ENCODE measurements at places on chromosomes 16 and 17.
A peak's percentile ranks its signal among the peaks of the same experiment; 100 is the strongest.

- H3K4me1 ChIP-seq = no peaks in the 10 kb centered on the region
- no peak for DNase-seq
- no peak overlapping the region for H3K4me3 ChIP-seq
- H3K27ac ChIP-seq = no peak overlapping the region
Measured at GRCh38 chr16:52069866-52070265, 477.1 kb downstream of the TOX3 start.

- DNase-seq = no peak
- peaks cover 47% of the 10 kb centered on the region for H3K36me3 ChIP-seq
- H3K4me3 ChIP-seq = no peak overlapping the region
- peak overlapping the region; percentile 67 for H3K27ac ChIP-seq
Measured at GRCh38 chr16:72789921-72790320, 258.0 kb downstream of the ZFHX3 start.

- H3K27ac ChIP-seq = peak overlapping the region; percentile 93
- no peak for DNase-seq
- peaks cover 3% of the 10 kb centered on the region for H3K36me3 ChIP-seq
- H3K4me1 ChIP-seq = peaks cover 73% of the 10 kb centered on the region
- H3K27me3 ChIP-seq = no peaks in the 10 kb centered on the region
- H3K4me3 ChIP-seq = peak overlapping the region; percentile 87
Measured at GRCh38 chr16:57534337-57534880, 2.0 kb downstream of the CCDC102A start.

- peaks cover 5% of the 10 kb centered on the region for H3K4me1 ChIP-seq
- H3K27ac ChIP-seq = no peak overlapping the region
- H3K4me3 ChIP-seq = no peak overlapping the region
- no peaks in the 10 kb centered on the region for H3K27me3 ChIP-seq
Measured at GRCh38 chr16:20940871-20941635, 40.5 kb downstream of the LYRM1 start.

DNA sequence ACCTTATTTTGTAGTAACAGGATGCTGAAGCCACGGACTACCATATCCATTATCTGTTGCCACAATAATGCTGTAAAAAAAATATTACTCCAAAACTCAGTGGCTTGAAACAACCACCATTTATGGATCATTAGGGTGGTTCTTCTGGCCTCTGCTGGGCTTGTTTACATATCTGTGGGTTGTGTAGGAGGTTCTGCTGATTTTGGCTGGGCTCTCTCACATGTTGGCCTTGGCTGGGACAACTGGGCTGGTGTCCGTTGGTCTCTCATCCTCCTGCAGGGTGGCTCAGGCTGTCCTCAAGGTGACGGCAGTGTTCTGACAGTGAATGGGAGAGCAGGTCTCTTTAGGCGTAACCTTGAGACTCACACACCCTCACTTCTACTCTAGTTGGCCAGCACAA, 76.0 kb downstream of the GPR139 start:
- H3K4me1 ChIP-seq = no peaks in the 10 kb centered on the region
- H3K27ac ChIP-seq = no peak overlapping the region
- peaks cover 7% of the 10 kb centered on the region for H3K27me3 ChIP-seq

DNA sequence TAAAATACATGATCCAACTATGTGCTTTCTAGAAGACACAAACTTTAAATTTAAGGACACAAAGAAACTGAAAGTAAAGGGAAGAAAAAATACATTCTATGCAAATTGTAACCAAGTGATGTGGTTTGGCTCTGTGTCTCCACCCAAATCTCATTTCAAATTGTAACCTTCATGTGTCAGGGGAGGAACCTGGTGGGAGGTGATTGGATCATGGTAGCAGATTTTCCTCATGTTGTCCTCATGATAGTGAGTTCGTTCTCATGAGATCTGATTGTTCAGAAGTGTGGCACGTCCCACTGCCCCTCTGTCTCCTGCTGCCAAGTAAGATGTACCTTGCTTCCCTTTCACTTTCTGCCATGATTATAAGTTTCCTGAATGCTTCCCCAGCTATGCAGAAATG, 15.0 kb downstream of the OR1A1 start:
- no peak for DNase-seq
- no peak overlapping the region for H3K27ac ChIP-seq
- no peaks in the 10 kb centered on the region for H3K36me3 ChIP-seq

- no peaks in the 10 kb centered on the region for H3K4me1 ChIP-seq
- H3K36me3 ChIP-seq = no peaks in the 10 kb centered on the region
- H3K4me3 ChIP-seq = no peak overlapping the region
- DNase-seq = no peak
- H3K27ac ChIP-seq = no peak overlapping the region
Measured at GRCh38 chr17:10757067-10757466, 27.2 kb upstream of the TMEM220 start.

GRCh38 chr17:1709403-1709951, 700 bp downstream of the TLCD2 start:
- no peaks in the 10 kb centered on the region for H3K27me3 ChIP-seq
- no peak overlapping the region for H3K27ac ChIP-seq
- peaks cover 43% of the 10 kb centered on the region for H3K4me1 ChIP-seq
- H3K36me3 ChIP-seq = peaks cover 28% of the 10 kb centered on the region

DNA sequence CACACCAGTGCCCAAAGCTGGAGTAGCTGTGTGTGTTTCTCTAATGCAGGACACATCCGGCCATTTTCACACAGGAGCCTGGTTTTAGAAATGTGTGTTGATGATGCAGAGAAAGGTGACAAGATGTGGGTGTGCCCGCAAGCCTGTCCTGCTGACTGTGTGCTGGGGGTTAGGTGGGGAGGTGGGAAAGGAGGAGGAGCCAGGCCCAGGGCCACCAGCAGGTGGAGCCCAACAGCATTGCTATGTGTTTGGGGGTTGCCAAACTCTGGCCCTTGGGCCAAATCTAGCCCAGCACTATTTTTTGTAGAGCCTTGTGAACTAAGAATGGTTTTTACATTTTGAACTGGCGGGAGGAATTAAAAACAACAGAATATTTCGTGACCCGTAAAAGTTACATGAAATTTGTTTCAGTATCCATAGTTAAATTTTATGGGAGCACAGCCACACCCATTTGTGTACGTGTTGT, 61.7 kb upstream of the LGALS9 start:
- H3K4me3 ChIP-seq = no peak overlapping the region
- H3K4me1 ChIP-seq = peaks cover 72% of the 10 kb centered on the region
- no peak for DNase-seq
- peaks cover 1% of the 10 kb centered on the region for H3K36me3 ChIP-seq
- no peaks in the 10 kb centered on the region for H3K27me3 ChIP-seq

DNA sequence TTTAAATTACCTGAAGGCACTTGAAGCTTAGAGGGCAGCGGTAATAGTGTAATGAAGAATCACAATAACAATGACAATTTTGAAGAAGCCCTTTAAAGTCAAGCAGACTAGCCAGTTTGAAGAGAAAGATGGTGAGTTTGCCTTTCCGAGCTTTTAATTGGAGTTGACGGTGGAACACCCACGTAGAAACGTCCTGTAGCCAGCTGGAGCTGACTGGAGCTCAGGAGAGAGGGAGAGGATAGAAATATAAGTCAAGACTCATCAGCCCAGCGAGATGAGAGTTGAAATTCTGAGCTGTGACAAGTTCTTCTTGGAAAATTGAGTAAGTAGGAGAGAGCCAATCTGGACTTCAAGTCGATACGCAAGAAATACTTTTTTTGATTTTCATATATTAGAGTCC, 91.7 kb upstream of the CACNG3 start:
- no peak for DNase-seq
- H3K27me3 ChIP-seq = peaks cover 1% of the 10 kb centered on the region
- H3K36me3 ChIP-seq = no peaks in the 10 kb centered on the region
- no peak overlapping the region for H3K4me3 ChIP-seq
- H3K27ac ChIP-seq = no peak overlapping the region

- no peak overlapping the region for H3K27ac ChIP-seq
- H3K4me3 ChIP-seq = no peak overlapping the region
- DNase-seq = no peak
Measured at GRCh38 chr17:82439194-82439828, 11.2 kb downstream of the CYBC1 start.

GRCh38 chr17:21287703-21288449, 3.4 kb downstream of the MAP2K3 start:
- peak overlapping the region; percentile 88 for H3K4me3 ChIP-seq
- H3K4me1 ChIP-seq = peaks cover 45% of the 10 kb centered on the region
- DNase-seq = no peak
- peak overlapping the region; percentile 94 for H3K27ac ChIP-seq

DNA sequence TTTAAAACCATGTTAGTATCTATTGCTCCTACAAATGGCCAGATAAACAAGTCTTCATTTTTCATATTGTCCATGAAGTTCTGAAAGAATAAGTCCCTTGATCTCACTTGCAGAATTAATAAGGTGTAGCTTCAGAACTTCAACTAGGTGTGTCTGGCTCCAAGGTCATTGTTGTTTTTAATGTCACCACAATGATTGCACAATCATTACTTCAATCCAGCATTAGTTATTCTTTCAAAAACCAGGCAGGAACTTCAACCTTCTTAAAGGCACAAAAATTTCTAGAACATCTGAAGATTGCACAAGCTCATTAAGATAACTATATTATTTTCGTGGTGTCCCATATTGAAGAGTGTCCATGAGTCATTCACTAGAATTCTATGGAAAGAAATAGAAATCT, 1386.4 kb downstream of the CDH11 start:
- no peaks in the 10 kb centered on the region for H3K4me1 ChIP-seq
- no peaks in the 10 kb centered on the region for H3K36me3 ChIP-seq
- H3K27ac ChIP-seq = no peak overlapping the region

- no peak overlapping the region for H3K27ac ChIP-seq
- no peaks in the 10 kb centered on the region for H3K36me3 ChIP-seq
- no peak overlapping the region for H3K4me3 ChIP-seq
- DNase-seq = no peak
Measured at GRCh38 chr16:56923481-56924091, 8.4 kb upstream of the HERPUD1 start.

DNA sequence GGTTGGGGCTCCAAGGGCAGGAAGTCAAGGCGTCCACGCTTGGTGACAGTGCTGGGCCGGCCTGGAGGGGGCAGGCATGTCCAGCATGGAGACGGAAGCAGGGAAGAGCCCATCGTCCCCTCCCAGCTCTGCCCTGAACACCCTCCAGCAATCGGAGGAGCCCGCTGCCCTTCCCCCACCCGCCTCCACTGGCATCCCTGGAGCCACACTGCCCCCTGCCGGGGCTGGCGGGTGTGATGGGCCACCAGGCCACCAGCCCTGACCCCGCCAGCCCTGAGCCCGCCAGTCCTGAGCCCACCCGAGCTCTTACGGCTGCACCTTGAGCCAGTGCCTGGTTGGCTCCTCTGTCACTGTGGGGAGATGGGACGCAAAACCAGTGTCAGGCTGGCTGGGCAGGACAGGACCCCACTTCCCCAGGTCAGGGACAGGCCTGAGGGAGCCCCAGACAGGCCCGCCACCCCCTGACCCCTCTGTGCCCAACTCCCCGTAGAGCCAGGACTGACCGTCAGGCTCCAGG, 4.1 kb upstream of the CDH15 start:
- peaks cover 7% of the 10 kb centered on the region for H3K4me1 ChIP-seq
- no peak overlapping the region for H3K4me3 ChIP-seq
- no peak for DNase-seq
- H3K36me3 ChIP-seq = no peaks in the 10 kb centered on the region

DNA sequence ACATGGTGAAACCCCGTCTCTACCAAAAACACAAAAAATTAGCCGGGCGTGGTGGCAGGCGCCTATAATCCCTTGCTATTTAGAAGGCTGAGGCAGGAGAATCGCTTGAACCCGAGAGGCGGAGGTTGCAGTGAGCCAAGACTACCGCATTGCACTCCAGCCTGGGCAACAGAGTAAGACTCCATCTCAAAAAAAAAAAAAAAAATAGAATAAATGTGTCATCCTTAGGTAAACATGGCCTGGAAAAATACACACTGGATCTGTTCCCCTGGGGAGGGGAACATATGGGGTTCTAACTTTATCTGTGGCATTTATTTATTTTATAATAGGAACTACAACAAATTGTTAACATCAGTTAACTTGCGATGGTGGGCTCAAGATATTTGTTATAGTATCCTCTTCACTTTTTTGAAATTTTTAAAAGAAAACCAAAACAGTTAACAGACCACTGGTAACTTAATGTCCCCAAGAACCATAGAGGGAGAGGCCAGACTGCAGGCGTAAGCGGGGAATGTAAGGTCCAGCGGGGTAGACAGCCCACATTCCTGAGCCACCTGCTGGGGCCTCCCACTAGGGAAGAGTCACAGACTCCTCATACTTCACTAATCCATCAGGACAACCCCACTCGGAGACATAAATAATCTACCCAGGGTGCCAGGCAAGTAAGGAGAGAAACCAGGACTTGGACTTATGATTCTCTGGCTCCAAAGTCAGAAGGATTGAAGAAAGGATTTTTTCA, 12.5 kb upstream of the TXNDC11 start:
- H3K27ac ChIP-seq = peak overlapping the region; percentile 87
- no peak for DNase-seq
- no peak overlapping the region for H3K4me3 ChIP-seq
- no peaks in the 10 kb centered on the region for H3K27me3 ChIP-seq

GRCh38 chr16:79848719-79849118, 248.2 kb upstream of the MAF start:
- no peak overlapping the region for H3K4me3 ChIP-seq
- no peak overlapping the region for H3K27ac ChIP-seq
- DNase-seq = no peak
- H3K36me3 ChIP-seq = no peaks in the 10 kb centered on the region
- H3K27me3 ChIP-seq = no peaks in the 10 kb centered on the region

GRCh38 chr17:68053231-68054013, 17.9 kb downstream of the KPNA2 start:
- no peaks in the 10 kb centered on the region for H3K27me3 ChIP-seq
- H3K4me3 ChIP-seq = no peak overlapping the region
- H3K27ac ChIP-seq = peak overlapping the region; percentile 97
- no peaks in the 10 kb centered on the region for H3K36me3 ChIP-seq

DNA sequence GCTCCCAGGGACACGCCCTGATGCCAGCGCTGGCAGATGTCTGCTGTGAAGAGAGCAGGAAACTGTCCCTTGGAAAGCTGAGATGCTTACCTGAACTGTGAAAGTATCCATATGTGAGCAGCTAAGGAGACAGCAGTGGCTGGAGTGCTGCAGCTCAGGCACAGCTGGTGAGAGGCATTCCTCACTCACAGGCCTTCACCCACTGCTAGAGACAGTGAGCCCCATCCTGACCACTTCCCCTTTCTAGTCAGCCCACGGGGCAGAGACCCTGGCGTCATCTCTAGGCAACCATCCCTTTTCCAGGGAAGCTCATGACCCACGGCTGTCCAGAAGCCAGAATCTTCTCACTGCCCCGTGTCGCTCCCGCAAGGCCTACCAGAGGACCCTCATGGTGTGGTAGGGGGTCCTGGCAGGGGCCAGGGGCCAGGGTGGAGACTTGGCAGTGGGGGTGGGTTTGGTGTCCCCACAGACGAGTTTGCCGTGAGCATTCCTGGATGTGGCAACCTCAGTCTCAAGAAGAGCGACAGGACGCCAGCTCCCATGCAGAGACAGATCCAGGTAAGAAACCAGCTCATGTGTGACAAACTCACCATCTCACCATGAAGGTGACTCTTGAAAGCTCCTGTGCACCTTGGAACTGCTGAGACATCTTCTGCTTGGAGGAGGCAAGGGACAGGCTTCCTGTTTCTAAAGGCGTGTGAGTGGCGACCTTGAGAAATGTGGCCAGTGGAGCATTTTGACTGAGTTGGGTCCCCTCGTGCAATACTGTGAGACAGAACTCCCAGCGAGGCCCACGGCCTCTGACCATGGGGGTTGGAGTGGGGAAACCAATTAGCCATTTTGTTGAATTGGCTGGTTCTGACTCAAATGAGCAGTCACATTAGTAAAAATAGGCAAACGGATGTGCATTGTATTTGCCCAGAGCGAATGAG, at the start of gene SCIMP:
Gene SCIMP (minus strand): TSS at position 216 of the 932 bp plus-strand sequence. CDS start 105 bp downstream, at position 111.
- H3K36me3 ChIP-seq = peaks cover 3% of the 10 kb centered on the region
- H3K4me1 ChIP-seq = no peaks in the 10 kb centered on the region
- H3K27me3 ChIP-seq = no peaks in the 10 kb centered on the region
- H3K27ac ChIP-seq = no peak within 1 kb of the TSS
